OCI-LY7 (cell line): ENCODE measurements at places on chromosomes 6 and 20.

- DNase-seq, result peak; percentile 93
Observed at GRCh38 chr6:35297601-35298481, at the start of gene DEF6. Gene DEF6, plus strand, starts transcription at chr6:35297818. Its CDS starts 39 bp downstream, at chr6:35297857.

DNA sequence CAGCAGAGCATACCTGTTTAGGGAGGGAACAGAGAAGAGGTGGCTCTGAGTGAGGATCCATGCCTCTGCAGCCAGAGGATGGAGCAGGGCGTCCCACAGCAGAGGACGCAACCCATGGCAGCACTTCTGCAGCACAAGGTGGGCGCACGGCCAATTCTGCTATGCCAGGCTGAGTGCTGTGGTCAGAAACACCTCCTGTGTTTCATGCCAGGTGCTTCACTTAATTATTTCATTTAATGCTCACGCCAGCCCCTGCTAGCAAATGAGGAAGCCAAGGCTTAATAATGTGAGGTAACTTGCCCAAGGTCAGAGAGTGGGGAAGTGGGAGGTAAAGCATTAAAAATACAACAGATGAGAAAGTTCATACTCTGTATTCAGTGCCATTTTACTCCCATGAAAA, 68.5 kb upstream of the PTGIS start:
- peak; percentile 60 for DNase-seq

GRCh38 chr20:25073544-25073943, 8.4 kb downstream of the VSX1 start:
- DNase-seq, result no peak

- no peak for DNase-seq
Observed at GRCh38 chr6:17656644-17657043, 50.1 kb downstream of the NUP153 start.

DNA sequence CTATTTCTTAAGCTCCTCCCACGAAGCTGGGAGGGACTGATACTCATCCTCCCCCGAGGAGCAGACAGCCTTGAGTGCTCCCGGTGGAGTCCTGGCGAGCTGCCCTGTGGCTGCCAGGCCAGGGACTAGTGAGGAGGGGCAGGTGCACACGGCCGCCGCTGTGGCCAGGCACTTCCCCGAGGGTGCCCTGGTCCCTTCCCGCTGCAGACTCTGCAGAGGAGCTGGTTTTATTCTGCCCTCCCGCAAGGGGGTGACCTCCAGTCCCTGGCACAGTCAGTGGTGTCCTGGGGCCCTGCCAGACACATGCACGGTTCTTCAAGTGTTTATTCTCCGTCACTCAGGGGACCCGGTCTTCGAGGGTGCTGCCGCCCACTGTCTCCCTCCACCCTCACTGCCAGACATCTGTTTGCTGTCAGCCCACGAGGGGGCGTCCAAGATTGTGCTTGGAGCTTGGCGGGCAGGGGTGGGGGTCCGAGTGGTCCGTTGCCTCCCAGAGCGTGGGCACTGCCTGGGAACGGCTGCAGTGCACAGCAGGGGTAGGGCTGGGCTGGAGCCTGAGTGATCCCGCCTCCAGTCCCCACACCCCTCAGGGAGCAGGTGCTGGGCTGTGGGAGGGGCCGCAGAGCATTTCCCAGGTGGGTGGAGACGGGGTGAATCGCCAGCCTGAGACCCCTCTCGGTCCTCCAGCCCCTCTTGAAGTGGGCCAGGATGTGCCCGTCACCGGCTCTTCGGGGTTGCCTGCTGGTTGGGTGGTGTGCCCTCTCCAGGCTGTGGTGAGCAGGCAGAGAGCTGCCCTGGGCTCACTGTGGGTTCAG, 3.1 kb upstream of the CABLES2 start:
- DNase-seq, result peak; percentile 67

GRCh38 chr20:39004508-39004907, 42.4 kb downstream of the DHX35 start:
- DNase-seq, result no peak

DNA sequence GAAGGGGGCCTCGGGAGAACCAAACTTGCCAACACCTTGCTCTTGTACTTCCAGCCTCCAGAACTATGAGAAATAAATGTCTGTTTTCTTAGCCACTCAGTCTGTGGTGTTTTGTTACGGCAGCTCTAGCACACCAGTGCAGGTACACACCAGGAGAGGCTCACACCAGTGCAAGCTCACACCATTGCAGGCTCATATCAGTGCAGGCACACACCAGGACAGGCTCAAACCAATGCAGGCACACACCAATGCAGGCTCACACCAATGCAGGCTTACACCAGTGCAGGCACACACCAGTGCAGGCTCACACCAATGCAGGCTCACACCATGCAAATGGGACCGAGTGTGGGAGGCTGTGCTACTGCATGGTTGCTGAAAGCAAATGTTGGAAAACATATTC, 4.9 kb upstream of the CTCFL start:
- no peak for DNase-seq

DNA sequence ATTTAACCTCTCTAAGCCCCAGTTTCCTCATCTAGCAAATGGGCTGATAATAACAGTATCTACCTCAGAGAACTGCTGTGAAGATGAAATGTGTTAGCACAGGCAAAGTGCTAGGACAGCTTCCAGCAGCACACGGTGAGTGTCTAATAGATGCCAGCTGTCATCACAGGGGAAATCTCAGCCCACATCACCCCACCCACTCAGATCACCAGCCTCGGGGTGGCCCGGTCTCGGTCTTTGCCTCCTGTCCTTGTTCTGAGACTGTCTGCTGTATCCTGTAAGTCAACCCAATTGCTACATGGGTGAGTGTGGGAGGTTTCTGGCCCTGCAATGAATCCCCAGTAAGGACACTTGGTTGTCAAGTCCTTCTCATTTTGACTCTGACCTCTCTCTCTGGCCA, 99.5 kb upstream of the ZNFX1 start:
- DNase-seq, result no peak

DNA sequence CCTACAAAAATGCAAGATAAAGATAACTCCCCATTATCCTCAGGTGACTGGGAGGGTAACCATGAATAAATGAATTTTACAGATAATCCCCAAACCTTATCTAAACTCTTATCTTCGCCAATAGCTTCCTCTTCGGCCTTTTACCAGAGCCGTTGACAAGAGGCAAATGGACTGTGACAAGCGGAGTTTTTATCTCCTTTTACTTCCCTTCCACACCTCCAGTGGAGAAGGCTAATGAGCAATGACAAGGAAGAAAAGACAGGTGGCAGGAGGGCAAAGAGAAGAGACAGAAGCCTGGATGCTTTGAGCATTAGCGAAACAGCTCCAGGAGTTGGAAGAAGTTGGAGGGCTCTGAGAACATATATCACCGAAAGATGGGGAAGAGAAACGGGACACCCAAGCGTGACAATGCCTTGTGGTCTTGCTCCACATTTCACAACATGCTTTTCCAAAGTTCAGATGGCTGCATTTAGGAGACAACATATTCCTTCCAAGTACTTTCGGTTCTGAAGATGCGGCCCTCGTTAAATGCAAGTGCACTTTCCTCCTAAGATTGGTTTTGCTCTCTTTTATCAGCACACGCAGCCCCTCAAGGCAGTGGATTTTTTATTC, 69.2 kb downstream of the PRDM1 start:
- DNase-seq, result no peak

DNA sequence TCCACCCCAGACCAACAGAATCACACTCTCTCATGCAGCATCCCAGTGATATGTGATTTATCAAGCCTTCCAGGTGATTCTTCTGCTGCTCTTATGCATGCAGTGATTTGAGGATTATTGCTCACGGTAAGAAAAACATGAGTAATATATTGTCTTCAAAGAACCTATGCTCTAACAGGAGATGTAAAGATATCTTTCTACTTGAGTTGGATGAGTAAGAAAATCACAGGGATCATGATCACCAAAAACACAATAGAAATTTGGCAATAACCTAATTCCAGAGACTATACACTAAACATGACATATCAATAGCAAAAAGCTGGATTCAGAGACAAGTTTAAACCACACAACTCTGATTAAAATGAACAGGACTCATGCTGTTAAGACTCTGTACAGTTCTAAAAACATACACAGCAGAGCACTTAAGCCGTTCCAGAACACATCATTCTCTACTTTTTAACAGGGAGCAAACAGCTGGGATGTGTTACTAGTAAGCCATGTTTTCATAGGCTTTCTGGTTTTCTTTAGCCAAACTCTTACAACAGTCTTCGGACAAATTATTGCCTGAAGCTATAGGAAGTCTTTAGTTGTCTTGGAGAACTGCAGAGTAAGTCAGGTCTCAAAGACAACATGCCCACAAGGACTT, 568.6 kb downstream of the HAO1 start:
- no peak for DNase-seq

- DNase-seq, result no peak
Observed at GRCh38 chr20:57435105-57435497, 43.9 kb downstream of the RBM38 start.

GRCh38 chr20:49854190-49854875, 41.7 kb downstream of the SLC9A8 start:
- DNase-seq, result no peak

DNA sequence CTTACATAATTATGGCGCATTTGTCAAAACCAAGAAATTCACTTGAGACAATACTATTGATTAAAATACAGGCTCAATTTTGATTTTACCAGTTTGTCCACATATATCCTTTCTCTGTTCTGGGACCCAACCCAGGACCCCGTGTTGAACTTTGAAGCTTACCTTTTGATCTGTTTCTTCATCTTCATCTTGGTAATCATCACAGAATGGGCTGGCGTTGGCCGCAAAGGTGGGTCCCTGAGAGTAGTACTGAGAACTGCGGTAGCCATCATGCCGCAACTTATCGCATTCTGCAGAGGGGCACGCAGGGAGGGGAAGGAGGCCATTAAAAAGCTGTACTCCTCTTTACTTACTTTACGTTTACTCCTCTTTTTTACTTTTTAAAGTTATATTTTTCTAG, 26.1 kb downstream of the NHSL1 start:
- DNase-seq, result no peak

GRCh38 chr6:168179133-168179532, 100.1 kb upstream of the FRMD1 start:
- no peak for DNase-seq

GRCh38 chr20:10940941-10941340, 267.1 kb upstream of the JAG1 start:
- DNase-seq, result no peak
